ENCODE measurements at places on chromosomes 6 and 20.

GRCh38 chr6:168708526-168708925, 267.5 kb downstream of the SMOC2 start:
- DNase-seq, result no peak

DNA sequence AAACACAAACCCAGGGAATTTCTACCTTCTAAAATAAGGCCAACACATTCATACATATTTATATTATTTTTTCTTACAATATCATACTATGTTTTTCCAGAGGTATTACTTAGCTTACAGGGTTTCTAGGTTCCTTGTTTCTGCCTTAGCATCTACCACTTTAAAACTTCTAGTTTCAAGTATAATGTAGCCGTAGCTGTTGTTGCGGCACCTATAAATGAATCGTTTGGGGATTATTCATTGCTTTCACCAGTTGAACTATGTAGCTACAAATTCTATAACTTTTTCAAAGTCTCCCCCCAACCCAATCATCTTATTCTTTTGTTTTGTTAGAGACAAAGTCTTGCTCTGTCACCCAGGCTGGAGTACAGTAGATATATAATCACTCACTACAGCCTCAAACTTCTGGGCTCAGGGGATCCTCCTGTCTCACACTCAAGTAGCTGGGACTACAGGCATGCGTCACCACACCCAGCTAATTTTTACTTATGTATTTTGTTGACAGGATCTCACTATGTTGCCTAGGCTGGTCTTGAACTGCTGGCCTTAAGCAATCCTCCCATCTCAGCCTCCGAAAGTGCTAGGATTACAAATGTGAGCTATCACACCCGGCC, 43.9 kb downstream of the TNFAIP3 start:
- DNase-seq, result no peak

DNA sequence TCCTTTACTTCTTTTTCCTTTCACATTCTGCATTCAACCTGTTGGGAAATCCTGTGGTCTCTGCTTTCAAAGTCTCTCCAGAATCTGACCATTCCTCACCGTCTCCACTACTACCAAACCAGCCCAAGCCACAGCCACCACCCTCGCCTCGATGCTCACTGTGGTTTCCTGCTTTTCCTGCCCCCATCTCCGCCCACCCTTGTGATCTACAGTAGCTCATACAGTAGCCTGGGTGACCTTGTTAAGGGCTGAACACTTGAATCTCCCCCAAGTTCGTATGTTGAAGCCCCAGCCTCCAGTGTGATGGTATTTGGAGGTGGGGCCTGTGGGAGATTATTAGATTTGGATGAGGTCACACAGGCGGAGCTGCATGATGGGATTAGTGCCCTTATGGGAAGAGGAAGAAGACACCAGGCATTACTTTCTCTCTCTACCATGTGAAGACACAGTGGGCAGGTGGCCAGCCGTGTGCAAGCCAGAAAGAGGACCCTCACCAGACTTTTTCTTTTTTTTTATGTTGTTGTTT, 189.0 kb upstream of the UST start:
- no peak for DNase-seq

- no peak for DNase-seq
Observed at GRCh38 chr20:63546956-63547724, 409 bp downstream of the SRMS start.

GRCh38 chr6:30162265-30163089, 869 bp upstream of the TRIM15 start:
- DNase-seq, result no peak

GRCh38 chr20:31839782-31840487, 5.5 kb downstream of the FOXS1 start:
- DNase-seq, result no peak

GRCh38 chr20:32278199-32278643, 770 bp downstream of the KIF3B start:
- DNase-seq, result no peak

DNA sequence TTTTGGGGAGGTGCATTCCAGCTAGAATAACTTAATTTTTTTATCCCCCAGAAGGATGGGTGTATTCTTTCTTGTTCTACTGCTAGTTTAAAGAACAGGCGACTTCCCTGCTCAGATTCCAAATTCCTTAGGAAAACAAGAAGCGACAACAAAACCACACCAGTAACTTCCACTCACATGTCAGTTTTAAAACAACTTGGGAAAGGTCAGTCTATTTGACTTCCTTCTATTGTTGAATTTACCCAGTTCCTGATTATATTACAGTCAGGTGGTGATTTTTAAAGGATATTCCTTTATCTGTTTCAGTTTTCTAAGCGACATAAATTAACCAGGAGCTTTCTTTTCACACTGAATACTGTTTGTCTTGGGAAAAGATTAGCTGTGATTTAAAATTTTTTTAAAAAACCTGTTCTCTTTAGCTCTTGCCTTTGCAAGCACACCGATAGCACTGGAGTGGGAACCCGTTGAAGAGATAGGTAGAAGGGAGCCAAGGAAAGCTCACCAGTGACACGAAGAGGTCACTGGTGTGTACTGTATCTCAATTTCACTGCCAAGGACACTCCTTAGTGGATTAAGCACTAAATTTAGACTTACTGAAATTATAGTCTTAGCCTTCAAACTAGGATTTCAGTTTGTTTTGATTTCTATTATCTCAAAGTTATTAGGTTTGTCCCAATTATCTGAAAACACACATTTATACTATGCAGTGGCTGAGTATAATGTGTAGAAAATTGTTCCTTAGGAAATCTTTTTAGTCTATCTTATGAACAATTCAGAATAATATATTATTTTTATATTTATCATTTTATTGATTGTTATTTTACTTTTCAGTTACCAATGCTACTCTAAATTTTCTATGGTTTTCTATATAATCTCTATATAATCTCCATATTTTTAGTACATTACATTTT, 22.3 kb downstream of the MARCKS start:
- no peak for DNase-seq

GRCh38 chr6:139912735-139913400, 538.4 kb upstream of the CITED2 start:
- DNase-seq, result no peak

GRCh38 chr6:44527583-44528369, 140.3 kb downstream of the CDC5L start:
- DNase-seq, result no peak

GRCh38 chr20:17533396-17533795, 2.2 kb upstream of the BFSP1 start:
- DNase-seq, result peak; percentile 23

DNA sequence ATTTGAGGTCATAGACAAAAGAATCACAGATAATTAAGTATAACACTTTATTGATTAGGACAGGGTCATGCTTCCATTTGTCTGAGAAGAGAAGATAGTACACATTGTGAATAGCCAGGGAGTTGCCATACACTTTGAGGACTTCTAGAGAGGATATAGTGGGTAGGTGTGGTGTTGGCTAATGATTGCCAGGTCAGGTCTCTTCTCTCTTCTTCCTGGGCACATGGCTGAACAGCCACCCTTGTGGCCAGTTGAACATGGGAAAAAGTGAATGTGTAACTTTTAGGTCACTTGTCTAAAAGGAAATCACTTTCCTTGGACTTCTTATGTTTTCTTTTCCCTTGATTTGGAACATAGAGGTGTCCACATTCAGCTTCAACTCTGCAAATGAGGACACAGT, 772.1 kb upstream of the MAP3K7 start:
- no peak for DNase-seq

DNA sequence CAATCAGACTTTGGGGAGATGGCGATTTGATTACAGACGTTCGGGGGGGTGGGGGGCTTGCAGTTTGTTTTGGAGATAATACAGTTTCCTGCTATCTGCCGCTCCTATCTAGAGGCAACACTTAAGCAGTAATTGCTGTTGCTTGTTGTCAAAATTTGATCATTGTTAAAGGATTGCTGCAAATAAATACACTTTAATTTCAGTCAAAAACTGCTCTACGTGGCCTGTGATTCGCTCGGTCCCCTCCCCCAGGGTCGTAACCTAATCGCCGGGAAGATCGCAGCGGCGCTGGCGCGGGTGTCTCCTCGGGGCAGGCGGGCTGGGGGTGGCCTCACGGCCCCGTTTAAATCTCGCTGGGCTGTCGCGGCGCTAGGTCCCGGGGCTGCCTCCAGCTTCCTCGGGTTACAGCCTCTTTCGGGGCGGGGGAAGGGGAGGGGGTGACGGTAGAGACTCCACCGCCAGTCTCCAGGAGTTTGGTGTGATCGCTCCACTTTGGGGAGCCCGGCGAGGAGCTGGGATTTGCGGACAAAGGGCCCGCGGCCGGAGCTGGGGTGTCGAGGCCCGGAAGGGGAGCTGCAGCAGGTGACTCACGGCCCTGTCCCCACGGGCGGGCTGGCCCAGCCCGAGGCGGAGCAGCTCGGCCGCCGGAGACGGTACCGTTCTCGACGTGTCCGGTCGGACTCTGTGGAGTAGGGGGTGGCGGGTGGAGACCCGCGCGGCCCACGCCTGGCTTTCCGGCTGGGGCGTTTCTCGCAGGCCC, 4.2 kb downstream of the FOXC1 start:
- no peak for DNase-seq

DNA sequence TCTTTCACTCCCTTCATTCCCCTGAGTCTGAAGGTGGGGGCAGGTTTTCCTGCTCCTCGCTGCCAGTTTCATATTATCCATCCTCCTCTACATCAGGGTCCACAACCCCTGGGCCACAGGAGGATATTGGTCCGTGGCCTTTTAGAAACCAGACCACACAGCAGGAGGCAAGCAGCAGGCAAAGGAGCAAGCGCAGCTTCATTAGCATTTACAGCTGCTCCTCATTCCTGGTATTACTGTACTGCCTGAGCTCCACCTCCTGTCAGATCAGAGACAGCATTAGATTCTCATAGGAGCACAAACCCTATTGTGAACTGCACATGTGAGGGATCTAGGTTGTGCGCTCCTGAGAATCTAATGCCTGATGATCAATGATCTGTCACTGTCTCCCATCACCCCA, 380.3 kb downstream of the ARHGAP18 start:
- no peak for DNase-seq

DNA sequence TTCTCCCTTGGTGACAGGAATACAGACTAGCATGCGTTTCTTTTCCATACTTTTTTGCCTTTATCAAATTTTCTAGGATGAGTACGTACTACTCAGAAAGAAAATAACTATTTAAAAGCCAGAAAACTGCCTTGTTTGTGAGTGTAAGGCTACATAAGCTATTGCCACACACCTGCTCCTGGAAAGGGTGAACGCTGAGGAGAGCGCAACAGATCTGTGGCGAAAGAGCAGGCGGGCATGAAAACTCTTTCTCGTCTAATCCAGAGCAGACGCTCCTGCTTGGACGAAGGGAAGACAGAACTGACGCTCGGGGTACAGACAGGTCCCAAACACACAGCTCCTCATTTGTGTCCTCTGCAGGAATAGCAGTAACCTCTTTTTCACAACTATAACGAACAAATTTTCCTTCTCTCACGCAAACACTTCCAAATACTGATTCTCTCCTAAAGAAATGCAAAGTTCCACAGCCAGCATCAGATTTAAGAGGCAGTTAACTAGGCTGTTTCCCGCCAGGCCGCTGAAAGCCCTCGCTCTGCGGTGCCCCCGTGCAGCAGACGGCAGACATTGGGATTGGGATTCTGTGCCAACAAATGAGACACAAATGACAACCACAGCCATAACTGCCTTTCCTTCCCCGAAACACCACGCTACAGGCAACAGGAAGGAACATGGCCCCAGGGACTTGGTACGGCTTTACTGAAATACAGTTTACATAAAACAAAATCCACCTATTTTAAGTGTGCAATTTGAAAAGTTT, 20.0 kb downstream of the TAF4 start:
- no peak for DNase-seq

- DNase-seq, result no peak
Observed at GRCh38 chr6:87553159-87553765, 36.5 kb downstream of the RARS2 start.

GRCh38 chr6:104959026-104959858, 2.3 kb downstream of the LIN28B start:
- no peak for DNase-seq

DNA sequence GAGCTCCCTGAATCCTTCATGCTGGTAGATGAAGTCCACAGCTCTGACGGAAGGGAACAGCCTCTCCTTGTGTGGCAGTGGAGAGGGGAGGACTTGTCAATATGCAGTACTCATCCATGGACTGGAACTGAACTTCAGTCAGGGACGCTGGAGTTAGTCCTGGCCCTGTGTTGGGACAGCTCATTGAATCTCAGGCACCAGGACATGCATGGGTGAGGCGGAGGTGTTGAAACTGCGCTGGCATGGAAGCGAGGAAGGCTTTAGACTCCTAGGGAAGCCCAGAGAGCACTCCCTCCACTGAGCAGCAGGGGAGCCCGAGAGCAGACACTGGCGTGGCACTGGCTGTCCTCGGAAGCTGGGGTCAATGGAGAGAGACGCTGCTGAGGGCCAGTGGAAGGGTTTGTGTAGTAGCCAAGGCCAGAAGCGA, 161.3 kb upstream of the GGTLC1 start:
- DNase-seq, result no peak

- no peak for DNase-seq
Observed at GRCh38 chr20:50146732-50147662, 6.5 kb downstream of the PEDS1 start.

DNA sequence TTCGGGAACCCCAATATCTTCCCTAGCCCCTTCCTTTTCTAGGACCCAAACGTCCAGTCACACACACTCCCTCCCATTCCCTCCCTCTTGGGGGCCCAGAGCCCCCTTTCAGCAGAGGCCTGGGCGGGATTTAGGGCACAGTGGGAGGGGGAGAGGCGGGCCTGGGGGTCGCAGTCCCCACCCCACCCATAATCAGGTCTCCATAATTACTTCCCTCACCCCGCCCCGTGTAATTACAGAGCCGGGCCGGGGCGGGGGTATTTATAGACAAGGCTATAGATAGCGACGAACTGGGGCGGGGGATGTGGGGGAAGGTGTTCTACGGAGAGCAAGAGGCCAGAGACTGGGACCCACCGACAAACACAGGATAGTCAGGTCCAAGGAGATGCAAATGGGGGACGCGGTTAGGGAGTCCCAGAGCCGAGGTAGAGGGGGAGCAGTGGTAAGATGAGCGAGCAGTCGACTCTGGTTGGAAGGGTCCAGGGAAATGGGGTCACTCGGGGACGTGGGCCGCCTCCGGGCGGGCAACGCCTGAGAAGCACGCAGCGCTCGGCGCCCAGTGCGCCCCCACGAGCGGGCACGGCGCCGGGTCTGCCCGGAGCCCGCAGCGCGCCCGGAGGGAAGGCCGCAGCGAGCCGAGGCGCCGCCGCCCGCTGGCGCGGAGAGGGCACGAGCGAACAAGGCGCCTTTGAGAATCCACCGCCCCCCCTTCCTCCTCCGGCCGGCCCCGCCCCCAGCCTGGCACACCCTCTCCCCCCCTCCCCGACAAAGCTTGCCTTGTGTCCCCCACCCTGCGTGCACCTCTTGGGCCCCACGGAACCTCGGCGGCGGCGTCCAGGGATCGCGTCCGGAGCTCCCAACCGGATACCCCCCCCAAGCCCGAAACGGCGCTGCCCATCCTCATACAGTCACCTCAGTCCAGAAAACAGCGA, 670 bp upstream of the COL11A2 start:
- DNase-seq, result no peak

DNA sequence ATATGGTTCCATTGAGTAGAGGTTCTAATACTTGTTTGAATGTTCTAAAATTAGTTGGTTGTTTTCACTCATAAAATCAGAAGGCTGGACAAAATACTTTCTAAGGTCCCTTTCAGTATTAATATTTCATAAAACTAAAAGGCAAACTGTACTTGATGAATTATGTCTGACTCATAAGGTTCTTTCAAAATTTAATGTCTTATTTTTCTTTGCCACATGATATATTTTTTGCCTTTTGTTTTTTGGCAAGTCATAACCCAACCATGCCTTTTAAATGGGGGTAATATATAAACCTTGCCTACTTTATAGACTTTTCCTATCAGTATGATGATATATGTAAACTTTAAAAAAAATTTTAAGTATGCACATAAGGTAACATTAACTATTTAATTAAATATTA, 244.7 kb downstream of the PTPRK start:
- no peak for DNase-seq

- DNase-seq, result no peak
Observed at GRCh38 chr20:564192-564591, 20.6 kb upstream of the CSNK2A1 start.

Measured in NCI-H510A (cell line).